ENCODE measurements at places on chromosomes 5 and 9.

DNA sequence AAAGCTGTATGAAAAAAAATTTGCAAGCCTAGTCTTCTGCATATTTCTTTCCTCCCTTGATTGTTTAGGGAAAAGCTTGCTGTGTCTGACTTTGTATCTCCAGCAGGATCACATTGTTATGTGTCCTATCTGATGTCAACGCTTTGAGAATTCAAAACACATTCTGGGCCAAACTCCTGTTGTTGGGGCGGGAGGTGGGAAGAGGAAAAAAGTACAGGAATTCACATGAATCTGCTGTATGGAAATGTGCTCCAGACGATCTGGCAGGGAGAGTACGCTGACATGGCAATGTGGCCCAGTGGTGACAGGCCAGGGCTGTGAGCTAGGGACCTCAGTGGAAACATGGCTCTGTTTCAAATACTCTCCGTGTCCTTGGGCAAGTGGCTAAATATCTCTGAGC is 87.4 kb upstream of the GNA14 start:
- DNase-seq = no peak

GRCh38 chr5:80097451-80097850 is 62.3 kb downstream of the THBS4 start:
- no peak for DNase-seq

DNA sequence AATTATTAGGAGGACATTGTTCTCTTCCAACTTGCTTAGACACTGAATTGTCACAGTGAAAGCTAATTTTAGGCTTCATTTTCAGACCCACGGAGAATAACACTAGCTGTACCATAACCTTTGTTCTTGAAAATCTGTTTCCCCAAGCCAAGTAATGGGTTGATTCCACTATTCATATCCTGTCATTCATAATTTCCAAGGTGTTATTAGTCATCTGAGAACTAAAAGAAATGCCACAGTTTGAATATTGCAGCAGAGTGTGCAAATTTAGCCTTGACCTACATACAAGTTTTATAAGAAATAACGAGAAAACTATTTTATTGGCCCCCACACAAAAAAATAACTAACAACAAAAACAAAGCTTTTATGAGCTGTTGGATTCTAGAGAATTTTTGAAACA is 148.5 kb upstream of the TYRP1 start:
- no peak for DNase-seq

GRCh38 chr5:121748686-121749085 is 103.0 kb upstream of the FTMT start:
- DNase-seq = no peak

DNA sequence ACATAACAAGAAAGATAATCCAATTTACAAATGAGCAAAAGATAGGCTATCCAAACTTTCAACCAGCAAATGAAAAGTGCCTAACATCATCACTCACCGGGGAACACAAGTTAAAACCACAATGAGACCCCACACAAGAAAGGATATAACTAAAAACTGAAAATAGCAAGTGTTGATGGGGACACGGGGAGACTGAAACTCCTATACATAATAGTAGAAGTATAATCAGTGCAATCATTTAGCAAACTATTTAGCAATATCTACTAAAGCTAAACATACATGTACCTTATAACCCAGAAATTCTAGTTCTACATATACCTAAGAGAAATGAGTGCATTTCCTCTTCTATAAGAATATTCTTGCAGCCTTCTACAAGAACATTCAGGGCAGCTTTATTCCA is 72.5 kb downstream of the RICTOR start:
- no peak for DNase-seq

DNA sequence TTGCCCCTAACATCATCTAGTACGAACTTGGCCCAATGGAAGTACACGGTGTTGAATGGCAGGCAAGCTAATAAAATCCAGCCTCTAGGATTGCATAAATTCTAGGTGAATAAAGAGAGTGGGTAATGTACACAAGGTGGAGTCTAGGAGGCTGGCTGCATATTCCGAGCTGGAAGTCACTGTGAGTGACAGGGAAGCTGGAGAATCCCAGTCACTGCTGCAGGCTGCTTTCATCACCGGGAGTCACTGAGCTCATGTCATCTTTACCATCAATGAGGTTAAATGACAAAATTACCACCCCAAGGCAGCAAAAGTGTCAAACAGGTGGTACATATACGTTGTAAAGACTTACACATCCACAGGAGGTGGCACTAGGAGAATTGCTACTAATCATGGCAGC is 91.3 kb upstream of the HMHB1 start:
- DNase-seq = no peak
